NCI-H526 (cell line): ENCODE measurements at places on chromosomes 5 and 9.

GRCh38 chr5:57193757-57194413 is 20.0 kb downstream of the GPBP1 start:
- DNase-seq = no peak

- DNase-seq = no peak
These were observed 99.8 kb upstream of the CACNA1B start for GRCh38 chr9:137777761-137778160.

- DNase-seq = no peak
These were observed 2.1 kb upstream of the CFAP90 start for GRCh38 chr5:7852988-7853387.

GRCh38 chr9:19924080-19924479 is 135.2 kb upstream of the SLC24A2 start:
- DNase-seq = no peak

GRCh38 chr5:159198063-159199036 is 11.0 kb downstream of the RNF145 start:
- DNase-seq = no peak

DNA sequence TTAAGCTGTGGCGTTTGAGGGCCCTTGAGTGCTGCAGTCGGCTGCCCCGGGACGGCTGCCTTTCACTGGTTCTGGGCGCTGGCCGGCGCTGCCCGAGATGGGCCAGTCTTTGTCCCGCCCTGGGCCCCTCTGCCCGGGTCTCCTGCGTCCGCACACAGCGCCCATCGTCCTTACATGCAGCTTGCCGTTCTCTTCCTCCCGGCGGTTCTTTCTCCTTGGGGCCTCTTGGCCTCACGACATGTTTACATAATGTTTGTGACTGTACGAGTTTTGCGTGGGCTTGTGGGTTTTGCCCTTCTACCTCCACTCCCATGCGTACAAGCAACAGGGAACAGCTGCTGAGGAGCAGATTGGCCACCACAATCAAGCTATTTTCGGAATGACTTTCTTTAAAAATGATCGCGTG is 618 bp downstream of the TNPO1 start:
- peak; percentile 85 for DNase-seq

- no peak for DNase-seq
These were observed 309.4 kb downstream of the KDM4C start for GRCh38 chr9:7067169-7067568.

DNA sequence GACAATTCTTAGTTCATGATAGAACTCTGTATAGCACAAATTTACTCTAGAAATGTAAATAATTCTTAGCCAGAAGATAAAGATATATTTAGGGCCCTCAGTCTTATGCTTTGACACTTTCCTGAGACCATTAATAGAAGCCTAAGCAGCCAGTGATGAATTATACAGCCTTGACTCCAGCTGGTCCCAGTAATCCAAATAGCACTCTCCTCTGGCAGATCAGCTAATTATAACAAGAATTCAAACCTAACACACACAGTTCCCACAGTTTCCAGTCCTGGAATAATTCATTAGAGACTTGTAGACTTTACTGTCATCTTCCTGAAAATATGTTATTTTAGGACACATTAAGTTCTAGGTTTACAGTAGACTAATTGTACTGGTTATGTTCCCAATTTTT is 50.4 kb downstream of the SHOC1 start:
- no peak for DNase-seq

DNA sequence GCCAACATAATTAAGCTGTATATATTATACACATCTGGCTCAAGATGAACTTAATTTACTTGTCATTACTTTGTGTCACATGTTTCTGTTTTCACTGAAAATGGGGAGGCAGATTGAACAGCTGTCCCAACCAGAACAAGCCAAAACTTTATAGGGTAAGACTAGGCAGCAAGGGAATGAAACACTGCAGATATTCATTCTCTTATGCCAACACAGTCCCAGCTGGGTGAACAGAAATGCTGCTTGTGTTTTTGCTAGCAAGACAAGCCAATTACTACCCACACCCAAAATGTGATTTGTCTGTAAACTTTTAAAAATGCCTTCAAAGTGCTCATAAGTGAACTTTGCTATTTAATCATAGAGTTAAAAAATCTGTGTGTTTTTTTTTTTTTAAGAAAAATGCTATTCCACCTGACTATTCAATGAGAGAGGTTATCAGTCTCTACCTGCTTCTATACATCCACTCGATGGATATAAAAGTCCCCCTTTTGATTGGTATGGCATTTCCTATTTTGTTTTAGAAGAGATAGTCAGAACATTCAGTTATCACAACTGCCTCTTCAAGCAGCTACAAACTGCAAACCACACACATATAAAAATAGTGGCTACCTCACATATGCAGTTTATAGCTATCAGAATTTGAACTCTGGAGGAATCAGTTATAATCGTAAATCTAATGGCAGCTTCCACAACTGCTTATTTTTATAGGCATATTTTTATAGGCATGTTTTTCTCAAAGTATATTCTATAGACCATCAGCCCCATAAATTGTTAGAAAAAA is 91.9 kb upstream of the PPP1R2B start:
- no peak for DNase-seq

- DNase-seq = peak; percentile 3
These were observed 100.9 kb upstream of the MAP1B start for GRCh38 chr5:72006361-72006760.

- no peak for DNase-seq
These were observed 58.6 kb downstream of the ITGA1 start for GRCh38 chr5:52846182-52846842.

DNA sequence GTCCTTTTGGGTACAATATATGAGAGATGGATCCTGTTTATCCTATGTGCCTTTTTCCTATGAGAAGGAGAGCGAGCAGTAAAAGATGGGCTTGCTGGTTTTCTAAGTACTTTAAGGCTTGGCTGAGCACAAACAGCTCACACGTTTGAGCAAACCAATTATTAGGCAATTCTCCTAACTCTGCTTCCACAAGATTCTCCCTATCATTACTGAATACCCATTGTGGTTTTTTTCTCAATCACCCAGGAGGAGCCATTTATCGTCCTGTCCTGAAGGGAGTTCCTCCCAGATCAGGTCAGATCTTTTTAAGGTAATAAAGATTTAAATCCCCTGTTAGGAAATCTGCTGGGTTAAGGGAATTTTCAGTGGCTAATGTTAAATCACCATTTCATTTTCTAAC is 19.4 kb upstream of the C1QTNF3 start:
- no peak for DNase-seq

DNA sequence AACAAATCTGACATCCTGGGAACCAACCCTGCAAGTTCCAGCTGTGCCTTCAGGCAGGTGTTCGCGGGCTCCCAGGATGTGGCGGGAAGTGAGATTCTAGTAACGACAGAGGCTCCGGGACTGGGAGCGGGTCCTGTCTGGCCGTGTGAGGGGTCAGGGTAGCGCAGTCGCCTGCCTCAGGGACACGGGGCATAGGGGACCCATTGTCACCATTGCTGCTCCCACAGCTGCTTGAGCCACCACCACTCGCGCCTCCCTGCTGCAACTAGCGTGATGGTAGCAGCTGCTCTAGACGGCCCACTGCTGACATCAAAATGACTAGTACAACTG is 468.5 kb downstream of the CDH9 start:
- DNase-seq = no peak

- DNase-seq = no peak
These were observed 12.3 kb downstream of the PRR7 start for GRCh38 chr5:177458912-177459350.

DNA sequence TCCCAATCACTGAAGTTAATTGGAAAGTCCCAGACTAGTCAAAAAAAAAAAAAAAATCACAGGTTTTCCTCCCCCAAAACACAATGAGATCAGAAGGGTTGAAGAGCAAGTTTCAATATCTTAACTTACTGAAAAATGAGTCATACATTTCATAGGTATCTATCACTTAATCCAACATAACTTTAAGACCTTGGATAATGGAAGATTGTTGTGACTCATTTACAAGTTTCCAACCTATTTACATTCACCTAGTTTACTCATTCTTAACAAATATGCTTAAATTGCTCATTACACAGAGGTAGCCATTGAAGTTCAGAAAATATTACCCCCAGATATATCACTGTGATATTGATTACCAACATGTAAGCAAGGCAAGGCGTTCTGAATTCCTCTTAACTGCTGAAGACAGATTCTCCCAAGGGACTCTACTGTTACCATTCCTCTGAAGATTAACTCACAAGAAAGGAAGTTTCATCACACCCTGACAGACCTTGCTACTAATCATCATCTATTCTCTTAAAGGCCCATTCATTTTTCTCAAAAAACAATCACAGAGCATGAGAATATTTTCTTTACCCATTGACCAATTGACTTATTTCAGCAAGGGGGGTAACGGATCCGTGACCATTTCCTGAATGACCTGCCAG is 563.8 kb downstream of the TLE1 start:
- no peak for DNase-seq
